ENCODE measurements at places on chromosomes 13 and 19.

DNA sequence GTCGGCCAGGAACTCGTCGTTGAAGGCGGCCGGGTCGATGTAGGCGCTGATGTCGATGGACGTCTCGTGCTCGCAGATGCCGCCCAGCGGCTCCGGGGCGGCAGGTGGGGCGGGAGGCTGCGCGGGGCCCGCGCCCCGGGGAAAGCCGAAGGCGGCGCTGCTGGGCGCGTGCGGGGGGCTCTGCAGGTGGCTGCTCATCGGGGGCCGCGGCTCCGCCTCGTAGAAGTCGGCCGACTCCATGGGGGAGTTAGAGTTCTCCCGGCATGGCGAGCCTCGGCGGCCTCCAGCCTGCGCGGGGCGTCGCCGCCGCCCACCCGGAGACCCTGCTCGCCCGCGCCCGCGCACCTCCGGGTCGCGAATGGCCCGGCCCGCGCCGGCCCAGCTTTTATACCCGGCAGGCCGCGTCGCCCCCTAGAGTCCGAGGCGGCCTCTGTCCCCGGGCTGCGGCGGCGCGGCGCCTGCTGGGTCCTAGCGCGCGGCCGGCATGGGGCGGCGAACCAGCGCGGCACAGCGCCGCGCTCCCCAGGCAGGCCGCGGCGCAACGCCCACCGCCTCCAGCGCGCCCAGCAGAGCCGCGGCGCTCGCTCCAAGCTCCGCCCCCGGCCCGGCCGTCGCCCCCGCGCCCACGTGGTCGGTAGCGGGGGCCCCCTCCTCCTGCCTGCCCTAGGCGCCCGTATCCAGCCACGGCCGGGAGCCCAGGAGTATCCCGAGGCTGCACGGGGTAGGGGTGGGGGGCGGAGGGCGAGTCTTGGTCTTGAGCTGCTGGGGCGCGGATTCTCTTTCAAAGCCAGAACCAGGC, at the start of gene CEBPA:
TSS of gene CEBPA (minus strand) at position 360 of the 799 bp plus-strand sequence. CDS start at position 240, 120 bp downstream.
- peak; percentile 19 for DNase-seq

DNA sequence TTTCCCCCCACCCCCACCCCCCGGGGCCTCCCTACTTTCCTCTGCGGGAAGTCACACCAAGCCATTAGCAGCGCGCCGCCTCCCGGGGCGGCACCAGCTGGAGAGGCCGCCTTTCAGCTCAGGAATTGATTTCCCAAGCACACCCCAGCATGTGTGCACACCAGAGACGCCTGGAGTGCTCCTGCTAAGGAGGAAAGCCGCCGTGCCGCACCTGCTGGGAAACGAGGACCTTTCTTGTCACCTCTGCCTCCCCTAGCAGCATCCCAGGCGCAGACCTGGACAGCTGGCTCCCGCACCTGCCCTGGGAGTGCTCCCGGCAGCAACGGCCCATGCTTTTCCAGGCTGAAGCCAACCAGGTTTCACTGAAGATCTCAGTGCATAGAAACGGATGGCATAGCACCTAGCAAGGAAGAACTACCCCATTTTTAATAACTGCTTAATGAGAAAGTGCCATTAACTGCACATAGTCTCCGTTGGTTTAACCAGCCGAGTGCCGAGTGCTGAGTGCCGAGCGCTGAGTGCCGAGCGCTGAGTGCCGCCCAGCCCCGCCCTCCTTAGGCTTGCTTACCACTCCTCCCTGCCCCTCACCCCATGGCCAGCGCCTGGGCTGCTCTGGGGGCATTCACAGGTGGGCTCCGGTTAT, 165.0 kb downstream of the USP12 start:
- no peak for DNase-seq

GRCh38 chr13:40910324-40911050, 108.6 kb downstream of the ELF1 start:
- DNase-seq = no peak

DNA sequence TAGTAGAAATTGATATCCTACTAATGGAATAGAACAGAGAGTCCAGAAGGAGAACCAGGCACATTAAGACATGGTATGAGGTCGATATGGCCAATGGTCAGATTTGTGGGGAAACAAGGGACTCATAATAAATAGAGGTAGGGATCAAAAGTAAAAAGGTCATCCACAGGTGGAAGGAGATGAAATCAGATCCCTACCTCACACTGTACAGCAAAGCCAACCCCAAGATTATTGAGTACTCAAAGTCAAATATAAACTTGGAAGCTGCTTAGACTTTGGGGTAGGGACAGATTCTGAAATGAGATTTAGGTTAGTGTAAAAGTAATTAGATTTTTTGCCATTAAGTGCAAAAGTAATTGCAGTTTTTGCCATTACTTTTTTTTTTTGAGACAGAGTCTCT, 40.7 kb downstream of the BICRA start:
- no peak for DNase-seq

GRCh38 chr13:20174656-20175405, 14.0 kb upstream of the GJA3 start:
- no peak for DNase-seq

- DNase-seq = no peak
Observed at GRCh38 chr13:28357247-28357825, 137.6 kb downstream of the FLT1 start.

GRCh38 chr19:40363069-40363468, 14.6 kb downstream of the PLD3 start:
- no peak for DNase-seq

GRCh38 chr19:58392945-58393724, 2.3 kb upstream of the RNF225 start:
- no peak for DNase-seq

DNA sequence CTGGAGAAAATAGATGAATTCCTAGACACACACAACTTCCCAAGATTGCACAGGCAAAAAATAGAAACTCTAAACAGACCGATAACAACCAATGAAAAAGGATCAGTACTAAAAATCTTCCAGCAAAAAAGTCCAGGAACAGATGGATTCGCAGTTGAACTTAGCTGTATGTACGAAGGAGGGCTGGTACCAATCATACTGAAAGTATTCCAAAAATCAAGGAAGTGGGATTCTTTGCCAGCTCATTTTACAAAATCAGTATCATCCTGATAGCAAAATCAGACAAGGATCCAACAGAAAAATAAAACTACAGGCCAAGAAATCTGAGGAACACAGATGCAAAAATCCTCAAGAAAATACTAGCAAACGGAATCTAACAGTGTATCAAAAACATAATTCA, 6.5 kb upstream of the LILRB2 start:
- no peak for DNase-seq

DNA sequence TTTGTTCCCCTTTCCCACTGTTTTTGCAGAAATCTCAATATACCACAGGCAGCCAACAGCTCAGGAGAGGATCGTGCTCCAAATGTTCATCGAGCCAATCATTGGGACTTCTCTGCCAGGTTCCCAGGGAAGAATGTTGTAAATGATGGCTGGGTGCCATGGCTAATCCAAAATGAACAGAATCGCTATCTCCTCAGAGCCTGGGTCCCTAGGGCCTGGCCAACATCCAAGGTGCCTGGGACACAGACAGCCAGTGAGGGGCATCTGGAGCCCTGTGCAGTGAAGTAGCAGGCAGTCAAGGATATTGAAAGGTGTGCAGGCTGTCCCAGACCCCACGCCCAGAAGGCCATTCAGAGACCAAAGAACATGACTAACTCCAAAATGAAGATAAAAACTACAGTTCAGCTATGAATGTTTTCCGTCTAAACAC, 37.8 kb downstream of the BRD4 start:
- DNase-seq = no peak

DNA sequence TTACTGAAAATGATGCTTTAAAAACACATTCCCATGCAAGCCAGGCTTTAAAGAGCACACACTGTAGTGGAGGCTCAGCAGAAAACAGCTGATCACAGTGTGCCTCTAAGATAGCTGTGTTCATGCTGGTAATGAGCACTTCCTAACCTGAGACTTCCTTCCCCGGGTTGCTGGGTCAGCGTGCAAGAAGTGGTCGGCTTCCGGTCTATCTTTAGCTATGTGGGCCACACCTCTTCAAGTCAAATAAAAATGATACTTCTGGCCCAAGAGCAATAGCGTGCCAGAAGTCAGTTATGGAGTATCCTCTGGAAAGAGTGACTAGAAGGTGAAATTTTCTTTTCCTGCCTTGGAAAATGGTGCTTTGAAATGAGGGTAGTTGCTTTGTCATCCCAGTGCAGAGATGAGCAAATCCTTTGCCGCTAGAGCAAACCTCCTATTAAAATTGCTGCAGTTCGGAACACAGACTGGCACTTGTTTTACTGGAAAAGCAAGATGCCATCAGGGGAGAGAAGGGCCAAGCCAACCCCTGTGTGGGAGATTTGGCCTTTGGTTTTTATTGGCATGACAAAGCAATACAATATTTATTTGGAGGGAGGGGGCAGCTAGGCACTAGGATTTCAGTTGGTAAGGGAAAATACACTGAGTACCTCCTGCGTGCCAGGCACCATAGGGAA, 64.2 kb downstream of the ARHGAP35 start:
- DNase-seq = no peak

DNA sequence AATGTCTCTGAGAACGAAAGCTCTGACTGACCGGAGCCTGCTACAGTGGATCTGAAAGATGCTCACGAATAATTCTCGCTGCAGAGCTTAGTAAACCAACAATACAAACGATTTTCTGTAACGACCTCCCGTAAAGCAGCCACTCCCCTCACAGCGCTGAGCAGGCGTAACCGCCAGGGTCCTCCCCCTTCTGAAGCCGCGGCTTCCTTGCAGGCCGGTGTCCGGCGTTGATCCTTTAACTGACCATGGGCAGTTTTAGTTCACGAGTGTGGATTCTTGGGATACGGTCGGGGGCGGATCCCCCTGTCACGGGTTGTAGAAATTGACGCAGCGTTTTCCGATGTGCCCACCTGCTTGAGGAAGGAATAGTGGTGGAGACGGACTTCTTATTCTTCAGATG, 75.9 kb downstream of the ATP11A start:
- no peak for DNase-seq

DNA sequence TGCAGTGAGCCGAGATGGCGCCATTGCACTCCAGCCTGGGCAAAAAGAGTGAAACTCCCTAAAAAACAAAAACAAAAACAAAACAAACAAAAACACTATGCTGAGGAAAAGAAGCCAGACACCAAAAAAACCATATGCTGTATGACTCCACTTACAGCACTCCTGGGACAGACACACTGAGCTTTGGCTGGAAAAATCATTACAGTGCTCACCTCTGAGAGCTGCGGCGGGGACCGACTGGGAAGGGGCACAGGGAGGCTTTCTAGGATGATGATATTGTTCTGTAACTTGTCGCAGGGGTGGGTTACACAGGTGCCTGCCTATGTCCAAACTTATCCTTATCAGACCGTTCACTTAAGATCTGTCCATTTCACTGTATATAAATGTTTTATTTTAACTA, 7.8 kb downstream of the PNMA8A start:
- no peak for DNase-seq

GRCh38 chr13:33717775-33718174, 100.2 kb upstream of the RFC3 start:
- DNase-seq = no peak

- no peak for DNase-seq
Observed at GRCh38 chr19:12995596-12996405, 526 bp downstream of the NFIX start.

DNA sequence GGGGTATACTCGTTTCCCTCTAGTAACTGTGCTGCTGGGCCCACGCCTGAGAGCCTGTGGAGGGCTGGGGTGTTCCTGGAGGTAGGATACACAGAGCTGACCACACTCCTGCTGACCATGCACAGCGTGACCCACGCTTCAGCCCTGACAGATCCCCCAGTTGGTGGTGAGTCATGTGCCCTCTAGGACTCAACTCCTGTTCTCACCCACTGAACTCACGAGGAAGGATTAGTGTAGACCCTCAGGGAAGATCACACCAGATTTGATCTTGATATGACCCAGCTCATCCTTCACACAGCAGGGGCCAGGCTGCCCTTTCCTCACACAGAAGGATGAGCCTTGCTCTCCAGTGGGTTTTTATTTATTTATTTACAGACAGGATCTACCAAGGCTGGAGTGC, 13.3 kb upstream of the ACP7 start:
- DNase-seq = no peak

- DNase-seq = no peak
Observed at GRCh38 chr19:56949626-56950025, 109.1 kb upstream of the PEG3 start.

DNA sequence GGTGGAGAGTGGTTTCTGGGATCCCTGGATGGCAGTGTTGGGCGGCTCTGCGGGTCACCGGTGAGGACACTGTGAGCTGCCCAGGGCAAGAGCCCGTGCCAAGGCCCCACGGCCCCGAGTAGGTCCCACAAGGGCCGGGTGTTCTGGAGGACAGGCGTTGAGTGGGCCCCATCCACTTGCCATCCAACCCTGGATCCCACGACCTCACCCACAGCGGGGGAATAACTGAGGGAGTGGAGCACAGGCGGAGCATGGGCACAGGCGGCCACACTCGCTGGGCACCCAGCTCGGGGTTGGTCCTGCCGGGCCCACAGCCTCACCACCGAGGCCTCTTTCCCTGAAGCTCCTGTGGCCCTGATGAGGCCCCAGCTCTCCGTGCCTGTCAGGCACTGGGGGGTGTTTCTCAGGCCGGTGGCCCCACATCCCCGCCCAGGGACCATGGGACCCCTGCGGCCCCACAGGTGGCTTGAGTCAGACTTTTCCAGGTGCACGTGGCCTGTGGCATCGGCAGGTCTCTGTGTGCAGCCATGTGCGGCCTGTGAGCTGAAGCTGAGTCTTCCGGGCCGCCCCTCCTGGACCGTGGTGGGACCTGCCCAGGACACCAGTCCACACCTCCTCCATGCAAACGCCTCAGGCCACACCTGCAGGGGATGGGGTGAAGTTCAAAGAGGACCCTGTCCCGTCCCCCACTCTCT, 16.6 kb downstream of the TMEM255B start:
- no peak for DNase-seq

- DNase-seq = no peak
Observed at GRCh38 chr19:2306971-2307370, 983 bp downstream of the LINGO3 start.

DNA sequence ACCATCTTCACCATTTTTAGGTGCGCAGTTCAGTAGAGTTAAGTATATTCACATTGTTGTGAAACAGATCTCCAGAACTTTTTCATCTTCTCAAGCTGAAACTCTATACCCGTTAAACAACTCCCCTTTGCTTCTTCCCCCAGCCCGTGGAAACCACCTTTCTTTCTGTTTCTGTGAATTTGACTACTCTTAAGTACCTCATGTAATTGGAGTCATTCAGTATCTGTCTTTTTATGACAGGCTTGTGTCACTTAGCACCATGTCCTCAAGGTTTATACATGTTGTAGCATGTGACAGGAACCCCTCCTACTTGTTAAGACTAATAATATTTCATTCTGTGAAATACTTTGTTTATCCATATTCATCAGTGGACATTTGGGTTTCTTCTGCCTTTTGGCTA, 52.8 kb downstream of the TNFRSF19 start:
- no peak for DNase-seq

GRCh38 chr19:18762125-18763023, 28.7 kb downstream of the COMP start:
- no peak for DNase-seq

DNA sequence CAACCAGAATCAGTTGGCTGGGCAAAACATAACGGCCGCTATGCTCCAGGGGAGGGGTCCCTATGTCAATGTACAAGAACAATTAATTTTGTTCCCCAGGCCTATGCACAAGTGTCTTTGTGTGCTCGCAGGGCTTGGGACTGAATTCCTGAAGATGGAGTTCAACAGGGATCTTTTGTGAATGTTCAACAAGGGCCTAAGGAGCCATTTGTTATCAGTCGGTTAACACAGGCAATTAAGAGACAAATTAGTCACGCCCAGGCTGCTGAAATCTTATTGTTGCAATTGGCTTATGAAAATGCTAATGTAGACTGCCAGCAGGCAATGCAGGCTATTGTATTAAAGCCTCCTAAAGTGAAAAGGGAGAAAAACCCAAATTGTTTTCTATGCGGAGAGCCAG, 117.5 kb downstream of the ZNF429 start:
- no peak for DNase-seq

GRCh38 chr19:39160523-39160861, 34.9 kb downstream of the PAK4 start:
- no peak for DNase-seq

Data from stimulated activated CD8-positive, alpha-beta memory T cell treated with anti-CD3 and anti-CD28 coated beads, Interleukin-7, amount 100 ng/mL, for 1 hour (primary cell).